Bronchial epithelial cell (primary cell): ENCODE measurements at places on chromosomes 6 and 20. TPM values are rescaled to one million over a fixed set of nuclear protein-coding genes. Genes with fewer than 3 reads are reported as not detected.

Gene BPIFB4
- total RNA-seq, result not detected in 2 replicates

Gene GLP1R
- total RNA-seq, result not detected in 2 replicates

Gene AIF1
- not detected in 2 replicates for total RNA-seq

Gene DEFB123
- not detected in 2 replicates for total RNA-seq

Gene SAMD5
- 2.6 and 3.1 TPM in 2 replicates for total RNA-seq

Gene RIPPLY2
- not detected in 2 replicates for total RNA-seq

Gene NOTCH4
- total RNA-seq, result 0.26 and 0.38 TPM in 2 replicates

Gene RSPH9
- under 0.01 and 0.13 TPM in 2 replicates for total RNA-seq

Gene ZSCAN23
- total RNA-seq, result 2.4 and 2.8 TPM in 2 replicates

Gene ZNF165
- total RNA-seq, result 2.6 and 4.7 TPM in 2 replicates

Gene SESN1
- 18.4 and 18.9 TPM in 2 replicates for total RNA-seq

Gene LAMA4
- total RNA-seq, result 0.38 and 5.5 TPM in 2 replicates

Gene PDE10A
- total RNA-seq, result under 0.01 and 0.79 TPM in 2 replicates

Gene RPP21
- total RNA-seq, result 29.0 and 45.2 TPM in 2 replicates

DNA sequence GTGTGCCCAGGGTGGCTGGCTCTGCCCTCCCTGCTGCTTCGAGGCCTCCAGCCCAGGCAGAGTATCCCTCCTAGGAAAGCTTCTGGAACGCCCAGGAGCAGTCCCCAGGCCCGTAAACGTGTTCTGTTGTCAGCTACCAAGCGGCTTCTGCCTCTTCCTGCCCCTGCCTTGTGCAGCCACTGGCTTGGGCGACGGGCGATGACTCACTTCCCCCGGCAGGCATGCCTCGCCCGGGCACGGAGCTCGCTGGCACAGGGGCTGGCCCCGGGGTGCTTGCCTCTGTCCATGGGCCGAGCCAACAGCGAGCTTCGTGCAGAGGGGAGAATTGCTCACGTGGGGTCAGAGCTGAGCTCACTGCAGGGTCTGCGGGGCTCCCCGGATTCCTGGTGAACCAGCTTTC lies 86.7 kb upstream of the THBS2 start:
- DNase-seq, result peak; percentile 52

DNA sequence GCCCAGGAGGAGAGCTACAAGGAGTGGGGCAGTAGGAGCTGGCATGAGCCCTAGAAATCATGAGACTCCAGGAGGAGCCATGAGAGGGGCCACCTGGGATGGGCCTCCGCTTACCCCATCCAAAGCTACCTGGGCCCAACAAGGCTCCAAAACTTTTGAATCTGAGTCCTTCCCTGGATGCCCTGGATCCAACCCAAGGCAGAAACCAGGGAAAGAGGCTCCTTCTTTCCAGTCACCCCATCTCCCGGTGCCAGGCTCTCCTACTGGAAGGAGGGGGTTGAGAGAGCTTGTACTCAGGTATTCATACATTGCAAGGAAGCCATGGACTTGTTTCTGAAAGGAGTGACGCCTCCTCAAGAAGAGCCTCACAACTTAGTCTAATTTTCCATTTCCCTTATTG lies 7.8 kb upstream of the SIRPG start:
- DNase-seq, result no peak

DNA sequence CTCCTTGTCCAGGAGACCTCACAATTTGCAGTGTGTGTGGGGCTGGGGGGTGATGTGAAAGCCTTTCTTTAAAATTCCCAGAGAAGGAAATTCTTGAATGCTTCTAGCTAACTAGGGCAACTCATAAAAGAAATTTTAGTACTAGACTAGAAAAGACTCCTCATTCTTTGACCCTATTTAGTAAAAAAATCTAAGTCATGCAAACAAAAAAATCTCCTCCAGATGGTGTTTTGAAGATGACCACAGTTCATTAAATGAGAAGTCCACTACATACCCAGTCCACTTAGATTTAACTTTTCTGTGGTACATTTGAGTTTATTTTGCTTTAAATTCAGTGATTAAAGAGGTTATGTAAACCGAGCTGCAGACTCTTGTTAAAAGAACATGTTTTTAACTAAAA lies 67.5 kb downstream of the NDUFAF5 start:
- DNase-seq, result no peak

GRCh38 chr6:75933387-75933975 lies 139.0 kb downstream of the IMPG1 start:
- DNase-seq, result no peak

- no peak for DNase-seq
These were observed 130.8 kb downstream of the SYCP2 start for GRCh38 chr20:59802471-59803221.

- no peak for DNase-seq
These were observed 536 bp upstream of the RAET1G start for GRCh38 chr6:149923327-149923986.

GRCh38 chr20:17497821-17498580 lies 33.2 kb downstream of the BFSP1 start:
- peak; percentile 79 for DNase-seq

DNA sequence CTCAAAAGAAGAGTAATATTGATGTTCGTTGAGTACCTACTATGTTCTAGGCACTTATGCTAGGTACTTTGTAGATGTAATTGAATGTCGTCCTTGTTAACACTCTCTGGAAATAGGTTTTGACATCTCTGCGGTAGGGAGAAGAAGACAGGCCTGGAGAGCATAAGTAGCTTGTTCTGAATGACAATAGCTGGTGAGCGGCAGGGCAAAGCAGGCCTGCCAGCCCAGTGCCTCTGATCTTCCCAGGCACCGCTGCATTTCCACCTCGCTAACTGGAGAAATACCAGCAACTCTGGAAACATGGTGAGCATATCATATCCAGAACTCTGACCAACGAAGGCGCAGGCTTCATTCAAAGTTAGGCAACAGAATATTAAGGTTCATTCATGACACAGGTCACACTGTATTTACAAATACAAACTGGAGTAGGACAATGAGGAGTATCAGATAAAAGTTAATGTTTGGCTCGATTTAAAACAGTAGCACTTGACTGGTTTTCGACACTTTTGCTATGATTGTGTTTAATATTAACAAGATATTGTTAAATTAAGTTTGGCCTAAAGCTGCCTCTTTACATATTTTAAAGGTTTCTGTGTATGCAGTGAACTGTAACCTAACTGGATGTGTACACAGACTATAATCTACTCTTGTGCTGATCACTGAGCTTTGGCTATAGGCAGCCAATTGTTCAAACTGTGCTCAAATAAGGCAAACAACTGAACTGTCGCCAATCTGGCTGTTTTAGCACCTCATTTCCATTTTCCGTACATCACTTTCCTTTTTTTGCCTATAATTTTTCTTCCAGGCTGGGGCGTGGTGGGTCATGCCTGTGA lies 54.1 kb downstream of the PPP1R3G start:
- DNase-seq, result no peak

DNA sequence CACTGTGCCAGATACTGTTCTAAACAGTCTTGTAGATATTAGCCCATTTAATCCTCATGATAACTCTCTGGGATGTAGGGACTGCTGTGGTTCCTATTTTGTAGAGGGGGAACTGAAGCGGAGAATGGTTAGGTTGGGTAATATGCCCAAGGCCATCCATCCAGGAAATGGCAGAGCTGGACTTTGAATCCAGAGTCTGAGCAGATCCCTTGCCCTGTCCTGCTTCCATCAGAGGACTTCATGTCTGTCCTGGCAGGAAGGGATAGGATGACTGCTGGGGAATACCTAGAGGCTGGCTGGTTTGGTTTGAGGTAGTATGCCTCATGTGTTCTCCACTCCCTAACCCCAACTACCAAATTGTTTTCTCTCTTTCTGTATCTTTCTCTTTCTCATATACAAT lies 44.6 kb downstream of the SAMD5 start:
- no peak for DNase-seq

DNA sequence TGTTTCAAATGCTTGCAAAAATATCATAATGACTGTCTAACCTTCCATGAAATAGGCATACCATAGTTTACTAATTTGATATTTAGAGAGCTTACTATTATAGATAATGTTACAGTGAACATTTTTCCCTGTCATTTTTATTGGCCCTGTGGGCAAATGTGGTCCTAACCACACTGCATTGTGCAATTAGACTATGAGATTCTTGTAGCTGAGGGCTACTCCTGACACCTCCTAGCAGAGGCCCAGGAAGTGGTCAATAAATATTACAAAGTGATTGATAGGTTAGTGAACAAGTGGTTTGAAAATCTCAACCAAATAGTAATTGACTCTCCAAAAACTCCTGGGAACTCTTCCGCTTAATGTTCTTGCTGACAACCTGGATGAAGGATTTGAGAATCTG lies 160.5 kb upstream of the KCNG1 start:
- no peak for DNase-seq

DNA sequence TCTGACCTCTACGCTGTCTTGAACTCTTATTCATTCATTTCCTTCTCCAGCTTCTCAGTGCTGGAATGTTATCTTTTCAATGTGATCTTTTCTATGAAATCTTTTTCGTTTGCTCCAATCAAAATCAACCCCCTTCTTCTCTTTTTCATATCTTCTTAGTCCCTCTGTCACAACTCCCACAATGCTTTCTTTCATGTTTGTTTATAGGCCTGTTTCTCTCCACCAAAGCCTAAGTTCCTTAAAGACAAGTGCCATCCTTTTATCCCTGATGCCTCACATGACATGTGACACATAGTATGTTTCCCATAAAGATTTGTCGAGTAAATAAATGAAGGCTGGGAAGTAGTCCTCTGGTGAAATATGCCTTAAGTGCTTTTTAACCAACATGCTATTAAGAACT lies 38.1 kb downstream of the CRYBG1 start:
- no peak for DNase-seq

- DNase-seq, result no peak
These were observed 157.9 kb downstream of the BTBD9 start for GRCh38 chr6:38481851-38482250.

GRCh38 chr6:13159300-13159699 lies 169.0 kb downstream of the TBC1D7 start:
- no peak for DNase-seq

DNA sequence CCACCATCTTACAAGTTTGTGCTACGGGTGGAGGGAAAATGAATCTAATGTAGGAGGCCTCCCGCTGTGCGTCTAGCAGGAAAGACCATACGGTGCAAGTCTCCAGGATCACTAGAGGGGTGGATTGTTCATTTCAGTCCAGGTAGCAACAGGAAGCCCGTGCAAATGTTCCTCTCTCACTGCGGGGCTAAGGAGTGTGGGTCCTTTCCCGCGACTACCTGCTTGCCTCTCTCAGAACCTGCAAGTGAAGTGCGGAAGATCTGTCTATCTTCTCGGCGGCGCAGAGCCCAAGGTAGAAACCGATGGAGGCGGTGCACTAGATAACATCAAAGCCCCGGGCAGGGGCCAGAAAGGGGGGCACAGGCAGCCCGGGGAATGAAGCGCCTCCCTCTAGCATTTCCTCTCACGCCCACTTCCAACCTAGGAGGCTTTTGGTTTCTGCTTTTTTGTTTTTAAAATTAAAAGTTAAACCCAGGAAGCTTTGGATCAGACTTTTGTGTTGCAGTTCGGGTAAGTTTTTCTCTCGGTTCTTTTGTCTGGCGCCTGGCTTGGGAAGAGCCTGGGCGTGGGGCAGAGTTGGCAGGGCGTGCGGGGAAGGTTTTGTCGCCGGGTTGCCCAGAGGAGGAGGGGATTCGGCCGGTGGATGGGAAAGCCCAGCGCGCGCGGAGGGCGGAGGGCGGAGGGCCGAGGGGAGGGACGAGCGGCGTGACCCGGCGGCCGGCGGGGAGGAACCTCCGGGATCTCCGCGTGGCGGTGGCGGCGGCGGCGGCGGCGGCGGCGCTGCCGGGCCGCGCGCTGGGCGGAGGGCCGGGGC lies 3.5 kb upstream of the HIVEP1 start:
- DNase-seq, result peak; percentile 59

DNA sequence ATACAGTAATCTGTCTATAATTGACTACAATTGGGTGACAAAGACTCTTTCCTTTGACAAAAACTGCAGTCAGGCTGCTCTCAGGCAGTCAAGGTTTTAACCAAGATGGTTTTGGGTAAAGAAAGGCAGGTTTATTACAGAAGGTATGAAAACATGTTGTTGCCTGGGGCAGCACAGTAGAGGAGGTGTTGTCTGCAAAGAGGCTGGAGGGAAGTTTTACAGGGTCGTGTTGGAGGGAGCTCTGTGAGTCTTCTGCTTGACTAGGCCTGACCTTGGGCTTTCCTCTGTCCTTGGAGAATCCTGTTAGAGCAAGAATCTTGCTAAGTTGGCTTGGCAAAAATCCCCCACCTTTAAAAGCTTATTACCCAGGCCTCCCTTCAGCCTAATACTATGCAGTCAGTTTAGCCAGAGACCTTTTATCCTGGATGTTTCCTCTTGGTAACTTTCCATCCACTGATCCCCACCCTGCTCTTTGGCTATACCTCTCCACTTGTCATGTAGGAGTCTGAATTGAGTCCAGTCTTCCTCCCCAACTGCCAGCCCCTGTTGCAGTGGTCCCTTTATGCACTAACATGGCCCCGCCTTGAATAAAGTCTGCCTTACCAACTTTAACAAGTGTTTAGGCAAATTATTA lies 143.0 kb upstream of the SLC22A16 start:
- DNase-seq, result no peak

DNA sequence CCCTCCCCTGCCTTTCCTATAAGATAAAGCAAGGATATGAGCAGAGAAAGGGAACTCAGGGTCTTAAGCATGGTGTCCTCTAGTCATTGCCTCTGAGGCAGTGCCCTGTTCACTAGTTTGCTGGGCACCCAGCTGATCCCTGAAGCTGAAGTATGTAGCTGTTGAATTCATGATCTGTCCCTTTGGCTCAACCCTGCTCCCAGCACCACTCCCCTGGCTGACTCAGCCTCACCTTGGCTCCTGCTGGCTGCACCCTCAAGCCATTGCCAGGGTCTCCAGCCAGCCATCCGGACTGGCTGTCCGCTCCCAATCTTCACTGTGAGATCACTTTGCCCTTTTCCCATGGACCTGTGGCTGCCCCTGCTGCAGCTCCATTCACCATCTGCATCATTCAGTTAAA lies 25.9 kb upstream of the UST start:
- peak; percentile 21 for DNase-seq

DNA sequence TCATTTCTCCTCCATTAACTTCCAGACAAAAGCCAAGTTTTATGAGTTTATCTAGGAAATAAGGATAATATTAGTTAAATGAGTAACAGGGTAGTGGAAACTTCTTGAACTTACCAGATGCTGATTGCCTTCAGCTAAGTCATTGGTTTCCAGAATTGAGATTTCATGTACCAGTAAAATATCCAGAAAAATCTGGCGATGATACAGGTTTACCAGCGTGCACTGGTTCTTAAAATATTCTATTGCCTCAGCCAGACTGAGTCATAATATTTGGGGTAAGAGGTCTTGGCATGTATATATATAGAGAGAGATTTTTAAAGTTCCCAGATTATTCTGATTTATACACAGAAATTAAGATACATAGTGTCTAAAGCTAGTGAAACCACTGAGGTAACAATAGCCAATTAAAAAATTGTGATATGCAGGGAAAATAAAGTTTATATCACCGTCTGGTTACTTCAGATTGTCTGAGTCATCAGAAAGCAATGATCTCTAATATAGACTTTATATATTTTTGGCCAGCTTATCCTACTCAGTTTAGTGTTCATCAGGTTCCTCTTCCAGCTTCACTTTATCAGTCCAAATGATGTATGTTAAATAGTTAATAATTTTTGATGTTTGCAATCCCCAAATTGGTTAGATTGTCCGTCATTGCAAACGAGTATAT lies 39.5 kb upstream of the SDHAF4 start:
- DNase-seq, result no peak

- no peak for DNase-seq
These were observed 732.1 kb downstream of the EPHA7 start for GRCh38 chr6:92687278-92687677.

GRCh38 chr20:38165966-38166702 lies 1.1 kb upstream of the TGM2 start:
- DNase-seq, result peak; percentile 65

- DNase-seq, result no peak
These were observed 144.0 kb downstream of the LRRC1 start for GRCh38 chr6:53938810-53939209.
